ENCODE measurements at places on chromosomes 2 and 18.

GRCh38 chr2:206064077-206064476 is 21.9 kb downstream of the INO80D start:
- H3K4me1 ChIP-seq, result no peaks in the 10 kb centered on the region
- no peak overlapping the region for H3K27ac ChIP-seq
- H3K4me3 ChIP-seq, result no peak overlapping the region

GRCh38 chr2:210128961-210129360 is 42.2 kb downstream of the KANSL1L start:
- no peaks in the 10 kb centered on the region for H3K27me3 ChIP-seq
- no peak for DNase-seq
- no peak overlapping the region for H3K4me3 ChIP-seq
- no peak overlapping the region for H3K27ac ChIP-seq
- no peaks in the 10 kb centered on the region for H3K4me1 ChIP-seq

GRCh38 chr18:3794537-3795348 is 344.8 kb downstream of the TGIF1 start:
- H3K4me3 ChIP-seq, result no peak overlapping the region
- no peak overlapping the region for H3K27ac ChIP-seq
- peaks cover 17% of the 10 kb centered on the region for H3K27me3 ChIP-seq
- peaks cover 7% of the 10 kb centered on the region for H3K4me1 ChIP-seq
- no peaks in the 10 kb centered on the region for H3K36me3 ChIP-seq

GRCh38 chr2:28649481-28650265 is 102.0 kb upstream of the PPP1CB start:
- no peaks in the 10 kb centered on the region for H3K36me3 ChIP-seq
- H3K4me3 ChIP-seq, result no peak overlapping the region
- H3K4me1 ChIP-seq, result peaks cover 39% of the 10 kb centered on the region

DNA sequence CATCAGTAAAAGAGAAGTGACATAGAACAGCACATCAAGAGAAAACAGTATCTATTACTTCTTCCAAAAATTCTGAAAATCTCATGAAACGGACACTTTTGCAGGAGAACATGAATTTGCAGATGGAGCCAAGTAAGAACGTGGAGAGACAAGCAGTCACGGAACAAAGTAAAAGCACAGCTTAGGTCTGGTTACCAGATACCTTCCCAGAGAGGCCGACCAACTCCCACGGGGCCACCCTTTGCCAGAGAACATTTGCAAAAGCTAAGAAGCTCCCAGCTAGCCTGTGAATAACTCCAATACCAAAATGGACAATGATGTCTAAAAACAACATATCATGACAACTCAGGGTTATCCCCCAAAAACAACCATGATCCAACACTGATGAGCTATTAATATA is 38.9 kb downstream of the THAP4 start:
- H3K4me3 ChIP-seq, result no peak overlapping the region
- H3K36me3 ChIP-seq, result peaks cover 24% of the 10 kb centered on the region
- H3K4me1 ChIP-seq, result no peaks in the 10 kb centered on the region
- DNase-seq, result no peak
- no peaks in the 10 kb centered on the region for H3K27me3 ChIP-seq

GRCh38 chr18:45628979-45629958 is 14.0 kb downstream of the SLC14A2 start:
- H3K4me3 ChIP-seq, result no peak overlapping the region
- H3K27me3 ChIP-seq, result peaks cover 9% of the 10 kb centered on the region
- DNase-seq, result no peak

GRCh38 chr18:48854780-48855179 is 96.0 kb downstream of the SMAD7 start:
- no peak overlapping the region for H3K27ac ChIP-seq
- DNase-seq, result no peak
- no peak overlapping the region for H3K4me3 ChIP-seq
- peaks cover 28% of the 10 kb centered on the region for H3K36me3 ChIP-seq
- no peaks in the 10 kb centered on the region for H3K27me3 ChIP-seq

DNA sequence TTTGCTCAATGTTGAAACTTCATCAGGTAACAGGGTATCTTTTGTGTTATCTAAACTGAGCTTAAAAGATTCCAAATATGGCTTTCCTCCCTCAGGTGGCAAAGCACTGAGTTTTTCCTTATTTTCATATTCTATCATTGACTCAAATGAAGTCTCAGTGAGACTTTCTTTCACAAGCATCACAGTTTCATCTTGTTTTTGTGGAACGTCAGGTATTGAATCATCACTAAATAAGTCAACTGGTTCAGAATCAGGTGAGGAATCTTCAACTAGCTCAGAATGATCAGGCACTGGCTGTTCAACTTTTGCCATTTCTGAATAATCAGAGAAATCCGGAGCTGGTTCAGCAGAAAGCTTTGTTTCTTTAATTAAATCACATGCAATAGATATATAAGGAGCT is 24.6 kb downstream of the RTN4 start:
- H3K4me1 ChIP-seq, result peaks cover 9% of the 10 kb centered on the region
- no peak overlapping the region for H3K4me3 ChIP-seq
- H3K27ac ChIP-seq, result no peak overlapping the region
- H3K27me3 ChIP-seq, result no peaks in the 10 kb centered on the region
- peaks cover 5% of the 10 kb centered on the region for H3K36me3 ChIP-seq
- no peak for DNase-seq

GRCh38 chr2:167249197-167249596 is 360.9 kb downstream of the XIRP2 start:
- H3K27me3 ChIP-seq, result no peaks in the 10 kb centered on the region
- H3K36me3 ChIP-seq, result no peaks in the 10 kb centered on the region
- no peak for DNase-seq

- H3K4me3 ChIP-seq, result no peak overlapping the region
- H3K4me1 ChIP-seq, result peaks cover 45% of the 10 kb centered on the region
- H3K36me3 ChIP-seq, result peaks cover 8% of the 10 kb centered on the region
- no peak for DNase-seq
- no peak overlapping the region for H3K27ac ChIP-seq
Measured at GRCh38 chr2:38265461-38265860, 111.6 kb downstream of the ATL2 start.

- peaks cover 7% of the 10 kb centered on the region for H3K36me3 ChIP-seq
- H3K27me3 ChIP-seq, result no peaks in the 10 kb centered on the region
- no peak overlapping the region for H3K27ac ChIP-seq
Measured at GRCh38 chr2:178119179-178119922, 7.1 kb downstream of the RBM45 start.

DNA sequence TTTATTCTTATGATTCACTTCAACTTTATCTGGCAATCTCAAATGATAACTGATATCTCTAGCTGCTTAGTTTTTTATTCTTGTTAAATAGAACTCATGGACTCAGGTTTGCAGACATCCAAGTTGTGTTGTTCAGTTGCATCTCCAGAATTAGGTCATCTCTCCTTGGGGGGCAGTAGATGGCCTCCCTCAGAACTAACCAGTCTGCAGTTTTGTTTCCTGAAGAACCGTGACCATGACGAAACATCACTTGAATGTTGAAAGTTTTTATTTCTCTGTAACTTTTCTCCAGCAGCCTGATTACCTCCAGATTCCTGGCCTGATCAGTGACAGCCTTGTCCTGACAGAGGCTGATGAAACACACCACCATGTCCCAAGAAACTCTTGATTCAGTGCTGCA is 321.5 kb downstream of the GALNT13 start:
- H3K27me3 ChIP-seq, result no peaks in the 10 kb centered on the region
- peaks cover 7% of the 10 kb centered on the region for H3K4me1 ChIP-seq
- H3K27ac ChIP-seq, result no peak overlapping the region
- no peak overlapping the region for H3K4me3 ChIP-seq
- no peaks in the 10 kb centered on the region for H3K36me3 ChIP-seq

DNA sequence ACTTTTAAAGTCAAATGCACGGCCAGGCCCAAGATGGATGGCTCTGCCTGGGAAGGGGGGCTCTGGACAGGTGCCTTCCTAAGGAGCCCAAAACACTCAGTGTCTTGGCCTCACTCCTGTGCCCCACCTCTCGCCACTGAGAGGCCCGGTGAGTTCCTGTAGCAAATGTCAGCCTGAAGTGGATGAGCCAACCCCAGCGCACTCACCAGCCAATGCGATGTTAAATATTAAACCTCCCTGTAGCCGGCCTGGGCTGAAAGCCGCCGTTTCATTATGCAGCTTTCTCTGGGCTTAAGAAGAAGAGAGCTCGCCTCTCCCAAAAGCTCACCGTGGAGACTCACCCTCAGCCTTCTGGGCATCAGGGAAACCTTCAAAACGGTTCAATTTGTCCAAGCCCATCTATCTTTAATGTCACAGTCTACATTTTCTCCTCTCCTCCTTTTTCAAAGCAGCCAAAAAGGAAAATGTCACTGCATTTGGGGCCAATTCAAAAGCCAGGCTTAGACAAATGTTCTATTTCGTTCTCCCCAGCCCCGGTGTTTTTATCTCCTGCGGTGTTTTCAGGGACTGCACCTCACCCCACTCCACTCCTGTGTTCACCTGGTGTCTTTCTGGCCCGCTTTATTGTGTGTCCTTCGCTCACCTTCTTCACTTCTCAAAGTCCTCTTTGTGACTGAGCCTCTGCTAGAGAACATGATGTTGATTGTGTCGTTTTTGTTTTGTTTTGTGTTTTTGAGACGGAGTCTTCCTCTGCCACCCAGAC is 124.0 kb downstream of the NRP2 start:
- H3K4me3 ChIP-seq, result no peak overlapping the region
- no peak for DNase-seq
- H3K27ac ChIP-seq, result peak overlapping the region; percentile 4
- H3K4me1 ChIP-seq, result peaks cover 22% of the 10 kb centered on the region
- H3K36me3 ChIP-seq, result no peaks in the 10 kb centered on the region

- H3K4me3 ChIP-seq, result no peak overlapping the region
- H3K36me3 ChIP-seq, result no peaks in the 10 kb centered on the region
- peaks cover 6% of the 10 kb centered on the region for H3K27me3 ChIP-seq
- H3K4me1 ChIP-seq, result no peaks in the 10 kb centered on the region
- H3K27ac ChIP-seq, result no peak overlapping the region
Measured at GRCh38 chr2:240413813-240414429, 21.5 kb upstream of the GPC1 start.

- DNase-seq, result no peak
- H3K36me3 ChIP-seq, result peaks cover 6% of the 10 kb centered on the region
- no peaks in the 10 kb centered on the region for H3K27me3 ChIP-seq
Measured at GRCh38 chr18:10805587-10806118, 279.8 kb downstream of the NAPG start.

- no peak overlapping the region for H3K4me3 ChIP-seq
- peaks cover 3% of the 10 kb centered on the region for H3K36me3 ChIP-seq
- H3K4me1 ChIP-seq, result peaks cover 10% of the 10 kb centered on the region
- no peak for DNase-seq
- no peak overlapping the region for H3K27ac ChIP-seq
- H3K27me3 ChIP-seq, result no peaks in the 10 kb centered on the region
Measured at GRCh38 chr2:158212301-158212700, 110.6 kb downstream of the UPP2 start.

DNA sequence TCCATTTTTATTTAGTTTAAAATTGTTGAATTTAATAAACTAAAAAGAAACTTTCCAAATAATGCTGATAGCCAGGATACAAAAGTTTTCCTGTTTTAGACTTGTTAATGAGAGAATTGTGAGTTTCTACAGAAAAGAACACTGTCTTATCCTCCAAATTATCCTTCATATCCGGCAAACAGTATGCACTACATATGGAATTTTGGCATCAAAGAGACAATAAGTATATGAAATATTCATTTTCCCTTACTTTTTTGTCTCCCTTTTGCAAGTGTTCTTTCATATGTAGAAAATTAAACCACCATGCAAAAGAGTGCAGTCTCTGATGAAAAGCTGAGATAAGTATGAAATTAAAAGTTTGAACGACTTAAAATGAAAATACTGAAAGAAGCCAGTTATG is 159.4 kb downstream of the UBE2E3 start:
- no peaks in the 10 kb centered on the region for H3K27me3 ChIP-seq
- no peak overlapping the region for H3K27ac ChIP-seq
- no peaks in the 10 kb centered on the region for H3K36me3 ChIP-seq
- no peak for DNase-seq
- peaks cover 9% of the 10 kb centered on the region for H3K4me1 ChIP-seq

- H3K36me3 ChIP-seq, result no peaks in the 10 kb centered on the region
- H3K4me1 ChIP-seq, result peaks cover 19% of the 10 kb centered on the region
- no peak overlapping the region for H3K27ac ChIP-seq
- no peak for DNase-seq
- no peaks in the 10 kb centered on the region for H3K27me3 ChIP-seq
Measured at GRCh38 chr18:59674186-59674902, 22.9 kb downstream of the CCBE1 start.

DNA sequence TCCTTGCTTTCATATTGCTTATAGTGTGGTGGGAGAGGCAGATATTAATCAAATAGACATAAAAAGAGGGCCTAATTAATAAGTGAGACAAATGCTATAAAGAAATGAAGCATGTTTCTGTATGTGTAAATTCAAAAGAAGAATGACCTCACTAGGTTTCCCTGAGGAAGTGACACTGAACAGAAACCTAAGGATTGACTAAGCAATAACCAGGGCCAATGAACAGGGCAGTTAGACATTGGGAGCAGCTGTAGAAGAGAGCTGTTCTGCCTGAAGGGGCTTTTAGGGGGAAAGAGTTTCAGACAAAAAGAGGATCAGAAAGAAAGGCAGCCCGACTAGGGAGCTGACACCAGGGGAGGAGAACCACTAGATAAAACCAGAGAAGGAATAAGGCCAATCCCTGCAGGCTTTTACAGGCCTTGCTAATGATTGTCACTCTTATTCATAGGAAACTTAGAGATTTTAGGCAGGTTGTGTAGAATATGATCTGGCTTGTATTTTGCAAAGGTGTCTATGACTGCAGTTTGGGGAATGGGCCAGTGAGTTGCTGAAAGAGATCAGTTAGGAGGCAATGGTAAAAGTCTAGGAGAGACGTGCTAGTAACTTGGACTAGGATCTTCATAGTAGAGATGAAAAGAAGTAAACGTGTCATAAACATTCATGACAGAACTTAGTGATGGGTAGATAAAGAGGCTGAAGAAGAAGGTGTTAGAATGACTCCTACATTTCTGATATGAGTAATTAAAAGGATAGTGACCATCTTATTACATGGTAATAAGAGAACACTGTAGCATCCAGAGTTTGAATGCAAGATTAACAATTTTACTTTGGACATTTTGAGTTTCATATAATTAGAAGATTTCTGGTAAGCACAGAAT is 26.8 kb upstream of the NABP1 start:
- no peaks in the 10 kb centered on the region for H3K27me3 ChIP-seq
- no peak for DNase-seq
- H3K36me3 ChIP-seq, result no peaks in the 10 kb centered on the region
- H3K4me1 ChIP-seq, result no peaks in the 10 kb centered on the region
- no peak overlapping the region for H3K27ac ChIP-seq

DNA sequence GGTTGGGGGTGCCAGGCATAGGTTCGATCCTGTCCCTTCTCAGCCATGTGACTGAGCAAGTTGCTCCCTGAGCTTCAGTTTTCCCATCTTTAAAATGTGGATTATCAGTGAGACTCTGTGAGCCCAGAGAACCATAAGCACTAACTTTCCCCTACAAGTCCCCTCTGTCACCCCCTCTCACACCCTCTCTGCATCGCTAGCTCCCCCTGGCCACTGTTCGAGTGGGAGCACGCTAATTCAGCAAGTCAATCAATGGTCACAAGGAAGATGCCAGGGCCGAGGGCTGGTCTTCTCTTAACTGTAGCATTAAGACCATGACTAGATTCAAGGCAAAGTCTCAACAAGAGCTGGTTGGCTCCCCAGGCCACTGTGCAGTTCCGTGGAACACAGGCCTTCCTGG is 66.2 kb downstream of the BCL2L11 start:
- no peaks in the 10 kb centered on the region for H3K36me3 ChIP-seq
- H3K27me3 ChIP-seq, result no peaks in the 10 kb centered on the region
- H3K4me1 ChIP-seq, result peaks cover 12% of the 10 kb centered on the region

GRCh38 chr2:218327451-218328210 is 29.0 kb upstream of the CATIP start:
- DNase-seq, result no peak
- H3K36me3 ChIP-seq, result no peaks in the 10 kb centered on the region
- H3K4me1 ChIP-seq, result peaks cover 53% of the 10 kb centered on the region
- peak overlapping the region; percentile 6 for H3K4me3 ChIP-seq
- no peaks in the 10 kb centered on the region for H3K27me3 ChIP-seq
- no peak overlapping the region for H3K27ac ChIP-seq
